Substantia nigra (tissue), 51 donors: ENCODE measurements at places on chromosomes 2 and 18.

DNA sequence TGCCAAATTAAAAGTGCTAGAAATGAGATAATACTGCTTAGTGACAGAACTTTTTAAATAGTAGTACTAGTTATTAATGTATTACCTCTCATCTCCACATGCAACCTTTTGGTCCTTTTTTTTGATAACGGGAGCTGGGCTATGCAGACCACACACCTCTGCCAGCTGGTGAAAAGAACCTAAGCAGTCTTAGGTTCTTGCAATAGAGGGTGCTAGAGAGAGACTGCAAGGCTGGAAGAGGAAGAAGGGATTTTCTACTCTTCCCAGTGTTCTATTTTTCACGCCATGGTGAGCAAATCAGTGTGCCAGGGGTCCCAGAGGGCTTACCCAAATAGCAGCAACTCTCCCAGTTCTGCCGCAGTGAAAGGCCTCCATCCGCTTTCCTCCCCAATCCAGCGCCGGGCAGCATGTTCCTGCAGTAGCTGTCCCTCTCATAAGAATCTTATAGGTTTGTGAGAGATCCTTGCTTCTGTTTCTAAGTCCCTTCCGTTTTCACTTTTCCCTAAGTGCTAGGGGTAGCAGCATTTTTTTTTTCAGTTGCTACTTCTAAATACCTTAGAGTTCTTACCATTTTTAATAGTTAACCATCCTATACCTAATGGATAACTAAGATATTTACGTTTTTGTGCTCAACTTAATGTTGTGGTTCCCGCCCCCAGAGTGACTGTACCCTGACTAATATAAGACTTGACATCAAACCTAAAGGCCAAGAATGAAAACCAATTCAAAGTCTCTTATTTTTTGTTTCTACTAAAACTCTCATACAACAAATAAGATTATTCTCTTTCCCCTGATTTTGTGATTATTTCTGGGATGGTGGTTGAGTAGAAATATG lies 69.4 kb upstream of the UBE2E3 start:
- DNase-seq, result no peak

GRCh38 chr2:236582968-236583367 lies 13.3 kb downstream of the ACKR3 start:
- DNase-seq, result no peak

GRCh38 chr2:120578576-120579352 lies 156.9 kb upstream of the GLI2 start:
- DNase-seq, result no peak

DNA sequence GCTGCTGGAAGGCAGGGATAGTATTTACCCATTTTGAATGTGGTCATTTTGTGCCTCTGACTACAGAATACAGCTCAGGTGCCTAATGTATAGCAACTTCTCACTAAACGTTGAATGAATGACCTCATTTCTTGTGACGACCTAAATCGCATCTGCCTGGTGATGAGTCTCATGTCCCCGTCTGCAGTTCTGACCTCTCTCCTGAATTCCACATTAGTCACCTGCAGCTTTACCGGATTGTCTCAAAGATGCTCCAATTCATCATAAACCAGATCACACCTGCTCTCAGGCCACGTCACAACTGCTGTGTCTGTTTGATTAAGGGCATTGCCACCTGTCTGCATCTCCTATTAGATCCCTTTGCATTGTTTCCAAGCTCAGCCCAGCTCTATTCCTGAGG lies 133.6 kb upstream of the MYT1L start:
- no peak for DNase-seq

DNA sequence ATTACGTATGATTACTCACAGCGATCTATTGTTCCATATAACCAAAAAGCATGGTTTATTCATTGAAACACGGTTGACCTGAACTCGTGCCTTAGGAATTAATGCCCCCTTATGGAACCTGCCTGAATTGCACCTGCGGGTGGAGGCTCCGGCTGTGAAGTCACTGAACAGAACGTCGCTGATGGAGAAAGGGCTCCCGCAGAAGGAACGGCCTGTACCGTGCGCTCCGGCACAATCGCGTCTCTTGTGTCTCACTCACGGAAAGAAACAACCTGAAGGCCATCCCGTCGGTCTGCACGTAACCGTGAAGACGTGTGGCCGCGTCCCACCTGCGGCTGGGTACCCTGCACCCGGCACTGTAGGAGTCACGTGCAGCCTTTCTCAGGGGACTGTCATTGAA lies 133.1 kb downstream of the NFATC1 start:
- no peak for DNase-seq
